ENCODE measurements at places on chromosomes 5 and 9.

GRCh38 chr9:69173497-69173890 is 583 bp upstream of the TJP2 start:
- DNase-seq = no peak

- no peak for DNase-seq
These were observed 80.9 kb downstream of the FOXD1 start for GRCh38 chr5:73367650-73368049.

DNA sequence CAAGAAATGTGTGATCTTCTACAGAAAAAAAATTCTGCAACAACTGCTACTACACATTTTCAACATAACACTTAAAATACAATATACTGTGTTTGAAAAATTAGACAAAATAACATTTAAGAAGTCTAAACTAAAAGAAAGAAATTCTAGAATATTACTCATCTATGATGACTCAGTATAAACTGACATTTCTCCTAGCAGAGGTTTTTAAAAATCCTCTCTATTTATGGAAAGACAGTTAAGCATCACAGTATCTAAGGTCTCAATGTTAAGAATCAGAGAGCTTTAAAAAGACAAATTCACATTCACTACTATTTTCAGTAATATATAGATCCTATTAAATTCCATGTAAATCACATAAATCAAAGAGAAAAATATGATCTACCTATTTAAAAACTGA is 61.3 kb downstream of the NR2F1-AS1 start:
- DNase-seq = no peak

DNA sequence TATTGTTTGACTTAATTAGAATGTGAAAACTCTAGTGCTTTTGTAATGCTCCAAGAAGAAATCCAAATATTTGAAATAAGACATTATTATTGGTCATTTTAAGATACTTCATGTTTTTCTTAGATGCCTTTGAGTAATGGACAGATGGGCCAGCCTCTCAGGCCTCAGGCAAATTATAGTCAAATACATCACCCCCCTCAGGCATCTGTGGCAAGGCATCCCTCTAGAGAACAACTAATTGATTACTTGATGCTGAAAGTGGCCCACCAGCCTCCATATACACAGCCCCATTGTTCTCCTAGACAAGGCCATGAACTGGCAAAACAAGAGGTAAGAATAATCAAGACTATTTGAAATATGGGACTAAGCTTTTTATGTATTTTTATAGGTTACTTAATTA is 69.2 kb upstream of the SREK1 start:
- DNase-seq = no peak

DNA sequence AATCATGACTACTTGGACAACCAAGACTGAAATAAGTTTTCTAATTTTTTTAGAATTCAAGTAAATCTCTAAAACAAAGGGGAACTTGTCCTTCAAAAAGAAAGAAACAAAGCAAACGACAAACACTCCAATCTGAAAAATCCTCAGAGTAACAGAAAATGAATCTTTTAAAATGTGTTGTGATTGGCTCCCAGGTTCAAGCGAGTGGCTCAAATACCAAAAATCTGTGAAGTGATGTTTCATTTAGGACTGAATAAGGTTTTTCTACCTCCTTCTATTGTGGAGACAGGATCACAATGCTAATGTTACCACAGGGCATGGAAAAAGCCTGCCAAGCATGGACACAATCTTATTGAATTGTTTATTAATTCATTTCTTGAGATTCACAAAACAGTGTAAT is 415.7 kb downstream of the RAB3C start:
- no peak for DNase-seq

DNA sequence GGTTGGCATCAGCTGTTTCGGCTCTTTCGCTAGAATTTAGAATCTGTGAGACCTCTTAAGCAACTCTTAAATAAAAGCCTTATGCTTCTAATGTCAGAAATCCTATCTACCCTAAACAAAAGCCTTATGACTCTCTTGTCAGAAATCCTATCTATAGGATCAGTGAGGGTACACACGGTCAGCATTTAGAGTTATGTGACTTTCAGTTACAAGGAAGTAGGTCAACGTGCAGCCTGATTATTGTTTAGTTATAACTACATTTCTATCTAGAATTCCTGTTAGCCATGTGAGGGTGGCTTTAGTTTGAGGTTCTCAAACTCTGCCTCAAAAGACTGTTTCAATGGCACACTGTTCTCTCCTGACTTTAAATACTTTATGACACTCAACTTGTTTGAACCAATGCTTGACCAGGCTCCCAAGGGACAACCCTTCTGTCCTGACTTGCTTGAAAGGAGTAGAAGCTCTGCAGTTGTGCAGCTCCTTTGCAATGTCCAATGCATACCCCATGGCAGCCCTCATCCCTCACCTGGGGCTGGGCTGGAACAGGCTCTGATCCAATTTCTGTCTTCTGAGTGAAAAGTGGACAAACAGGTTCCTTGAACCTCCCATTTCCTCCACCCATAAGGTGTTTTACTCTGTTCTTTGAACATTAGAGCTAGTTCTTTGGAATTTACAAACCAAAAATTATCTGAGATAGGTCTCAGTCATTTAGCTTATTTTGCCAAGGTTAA is 251.6 kb upstream of the PIK3R1 start:
- no peak for DNase-seq

Data from right forelimb (tissue), 1 donor.